ENCODE measurements at places on chromosomes 12 and 14. TPM values are rescaled to one million over a fixed set of nuclear protein-coding genes. Genes with fewer than 3 reads are reported as not detected.
A peak's percentile ranks its signal among the peaks of the same experiment; 100 is the strongest.

DNA sequence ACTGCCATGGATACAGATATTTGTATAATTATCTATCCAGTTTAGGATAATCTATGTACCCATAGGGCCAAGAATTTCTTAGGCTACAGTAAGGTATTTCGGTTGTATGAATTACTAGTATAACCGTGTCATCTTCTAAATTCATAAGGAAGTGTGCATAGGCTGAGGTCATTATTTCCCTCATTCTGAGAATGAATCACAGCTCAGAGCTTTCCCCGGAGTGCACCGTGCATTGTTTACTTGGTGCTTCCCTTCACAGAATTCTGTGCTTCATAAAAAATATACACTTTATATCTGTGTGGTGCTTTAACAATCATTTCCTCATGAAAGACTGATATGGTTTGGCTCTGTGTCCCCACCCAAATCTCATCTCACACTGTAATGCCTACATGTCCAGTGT is 514.1 kb downstream of the ETNK1 start:
- no peak for DNase-seq

GRCh38 chr14:94394025-94394493 is 5.7 kb upstream of the SERPINA1 start:
- DNase-seq = no peak

DNA sequence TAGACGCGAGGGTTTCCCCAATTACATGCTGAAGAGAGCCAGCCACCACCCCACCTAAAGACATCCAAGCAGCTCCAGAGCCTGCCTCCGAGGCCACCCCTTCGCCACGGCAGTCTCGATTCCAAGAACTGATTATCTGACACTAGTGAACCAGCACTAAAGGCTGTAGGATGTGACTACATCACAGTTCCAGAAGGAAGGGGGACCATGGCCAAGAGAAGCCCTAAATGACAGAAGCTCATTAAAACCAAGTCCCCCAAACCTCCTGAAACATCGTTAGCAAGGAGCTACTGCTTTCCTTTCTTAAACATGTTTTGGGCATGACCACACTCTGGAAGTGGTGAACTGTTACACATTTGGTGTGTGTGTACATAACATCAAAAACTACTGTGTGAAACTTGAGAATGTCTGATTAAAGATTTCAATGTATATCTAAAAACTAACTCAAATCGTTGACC is 88.2 kb downstream of the DUSP16 start:
- DNase-seq = no peak

GRCh38 chr12:132095520-132096409 is 48.4 kb downstream of the DDX51 start:
- DNase-seq = no peak

GRCh38 chr12:11778713-11779685 is 129.5 kb downstream of the ETV6 start:
- no peak for DNase-seq

Gene BIN2
- 3.2 TPM for total RNA-seq

- no peak for DNase-seq
These were observed 604 bp downstream of the GLIPR1 start for GRCh38 chr12:75481013-75481705.

Gene AQP6
- total RNA-seq = 0.13 TPM

Gene TWF1
- total RNA-seq = 32.4 TPM

GRCh38 chr12:103966736-103967135 is 1.1 kb downstream of the TDG start:
- no peak for DNase-seq

DNA sequence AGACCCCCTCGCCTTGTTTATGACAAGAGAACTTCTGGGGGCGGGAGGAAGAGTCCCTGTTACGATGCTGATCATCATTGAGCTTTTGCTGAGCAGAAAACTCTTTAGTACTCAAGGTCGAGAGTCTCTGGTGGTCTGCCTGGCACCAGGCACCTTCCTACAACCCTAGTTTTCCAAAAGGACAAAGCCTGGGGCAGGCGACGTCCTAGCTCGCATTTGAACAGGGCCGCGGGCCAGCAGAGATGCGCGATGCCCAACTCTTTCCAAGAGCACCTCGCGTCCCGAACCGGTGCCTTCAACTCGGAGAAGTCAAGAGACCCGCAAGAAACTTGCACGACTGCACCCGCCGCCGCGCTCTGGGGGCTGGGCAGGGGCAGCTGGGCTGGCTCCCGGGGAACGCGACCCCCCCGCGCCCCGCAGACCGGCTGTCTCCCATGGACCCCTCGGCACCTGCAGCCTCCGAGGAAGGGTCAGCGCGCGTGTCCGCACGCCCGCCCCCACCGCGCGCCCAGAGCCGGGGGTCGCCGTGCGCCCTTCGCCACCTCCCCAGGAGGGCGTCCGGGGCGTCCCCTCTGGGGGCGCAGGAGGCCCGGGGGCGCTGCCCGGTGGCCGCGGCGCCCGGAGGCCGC is 377 bp upstream of the BCL7A start:
- peak; percentile 35 for DNase-seq

Gene ANKRD33
- total RNA-seq = not detected

DNA sequence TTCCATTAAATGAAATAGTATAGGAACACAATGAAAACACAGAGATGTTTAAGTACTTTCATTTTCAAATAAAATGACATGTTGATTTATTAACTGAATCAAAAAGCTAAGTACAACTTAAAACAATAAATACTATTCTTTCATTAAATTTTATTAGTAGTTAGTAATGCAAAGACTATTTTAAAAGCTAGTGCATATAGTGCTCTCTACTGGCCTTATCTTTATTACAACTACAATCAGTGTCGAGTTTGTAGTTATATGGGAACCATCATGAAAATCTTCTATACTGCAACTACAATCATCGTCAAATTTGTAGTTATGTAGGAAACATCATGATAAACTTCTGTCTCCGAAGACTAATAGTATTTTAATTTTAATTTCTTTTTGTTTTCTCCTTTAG is 8.9 kb upstream of the LIN7A start:
- DNase-seq = no peak

DNA sequence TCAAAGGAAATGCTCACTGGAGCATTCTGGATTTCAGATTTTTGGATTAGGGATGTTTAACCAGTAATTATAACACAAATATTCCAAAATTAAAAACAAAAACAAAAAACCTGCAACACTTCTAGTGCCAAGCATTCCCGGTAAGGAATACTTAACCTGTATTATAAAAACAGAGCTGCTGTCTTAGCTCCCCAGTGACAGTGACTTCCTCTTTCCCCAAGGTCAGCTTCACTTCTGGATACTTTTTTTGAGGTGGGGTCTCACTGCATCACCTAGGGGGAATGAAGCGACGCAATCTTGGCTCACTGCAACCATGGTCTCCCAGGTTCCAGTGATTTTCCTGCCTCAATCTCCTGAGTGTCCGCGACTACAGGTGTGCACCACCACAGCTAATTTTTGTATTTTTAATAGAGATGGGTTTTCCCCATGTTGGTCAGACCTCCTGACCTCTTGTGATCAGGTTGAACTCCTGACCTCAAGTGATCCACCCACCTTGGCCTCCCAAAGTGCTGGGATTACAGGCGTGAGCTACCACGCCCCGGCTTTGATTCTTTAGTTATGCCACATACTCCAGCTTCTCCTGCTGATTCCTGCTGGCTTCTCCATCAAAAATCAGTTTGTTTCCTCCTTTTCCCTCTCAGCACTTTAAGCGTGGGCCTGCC is 15.9 kb downstream of the PPP1CC start:
- DNase-seq = no peak

DNA sequence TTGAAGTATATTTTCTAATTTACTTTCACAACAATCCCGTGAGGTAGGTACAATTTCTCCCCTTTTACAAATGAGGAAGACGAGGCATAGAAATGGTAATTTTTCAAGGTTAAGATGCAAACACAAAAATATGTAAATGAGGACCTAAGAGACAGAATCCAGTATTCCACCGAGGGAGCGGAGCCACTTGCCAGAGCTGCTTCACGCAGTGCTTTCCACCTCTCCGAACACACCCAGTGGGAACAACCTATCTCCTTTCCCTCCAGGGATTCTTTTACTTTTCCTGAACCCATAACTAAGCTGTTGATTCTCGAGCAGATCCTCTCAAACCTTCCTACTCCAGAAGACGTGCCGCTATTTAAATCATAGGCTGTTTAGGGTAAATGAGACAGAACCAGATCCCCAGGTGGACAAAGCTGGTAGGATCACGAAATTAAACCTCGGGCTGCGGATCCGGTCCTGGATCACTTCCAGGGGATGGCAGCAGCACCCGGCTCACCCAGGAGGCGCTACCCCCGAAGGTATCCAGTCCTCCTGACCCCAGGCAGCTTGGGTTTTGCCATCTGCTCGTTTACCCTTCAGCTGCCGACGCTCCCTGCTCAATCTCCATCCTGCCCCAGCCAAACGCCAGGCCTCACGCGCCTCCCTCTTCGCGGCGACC is 1.5 kb downstream of the DDHD1 start:
- peak; percentile 41 for DNase-seq

DNA sequence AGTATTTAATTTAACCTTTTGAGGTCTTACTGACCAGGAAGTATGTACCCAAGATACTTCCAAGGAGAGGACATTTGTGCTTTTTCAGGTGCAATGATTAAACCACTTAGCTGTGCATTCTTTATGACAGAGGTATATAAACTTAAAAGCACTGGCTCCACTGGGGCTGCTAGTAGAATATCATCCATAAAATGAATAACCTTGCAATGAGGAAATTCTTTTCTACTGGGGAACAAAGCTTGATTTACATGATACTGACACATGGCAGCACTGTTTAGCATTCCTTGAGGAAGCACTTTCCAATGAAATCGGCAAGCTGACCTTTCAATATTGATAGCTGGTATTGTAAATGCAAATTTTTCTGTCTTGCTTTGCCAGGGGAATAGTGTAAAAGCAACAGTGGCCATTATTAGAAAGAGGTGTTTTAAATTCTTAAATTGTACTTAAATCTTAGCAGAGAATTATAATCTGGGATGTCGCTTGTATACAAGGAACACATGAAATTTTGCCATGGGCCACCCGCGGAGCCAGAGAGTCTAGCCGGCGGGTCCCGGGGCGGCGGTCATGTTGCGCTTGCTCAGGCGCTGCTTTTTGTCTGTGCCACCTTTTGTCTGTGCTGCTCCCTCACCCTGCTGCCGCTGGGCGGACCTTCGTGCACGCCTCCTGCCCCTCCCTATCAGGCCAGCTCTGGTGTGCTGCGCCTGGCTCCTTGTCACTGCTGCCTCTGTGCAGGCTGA is 20.9 kb upstream of the BLTP3B start:
- DNase-seq = peak; percentile 83

DNA sequence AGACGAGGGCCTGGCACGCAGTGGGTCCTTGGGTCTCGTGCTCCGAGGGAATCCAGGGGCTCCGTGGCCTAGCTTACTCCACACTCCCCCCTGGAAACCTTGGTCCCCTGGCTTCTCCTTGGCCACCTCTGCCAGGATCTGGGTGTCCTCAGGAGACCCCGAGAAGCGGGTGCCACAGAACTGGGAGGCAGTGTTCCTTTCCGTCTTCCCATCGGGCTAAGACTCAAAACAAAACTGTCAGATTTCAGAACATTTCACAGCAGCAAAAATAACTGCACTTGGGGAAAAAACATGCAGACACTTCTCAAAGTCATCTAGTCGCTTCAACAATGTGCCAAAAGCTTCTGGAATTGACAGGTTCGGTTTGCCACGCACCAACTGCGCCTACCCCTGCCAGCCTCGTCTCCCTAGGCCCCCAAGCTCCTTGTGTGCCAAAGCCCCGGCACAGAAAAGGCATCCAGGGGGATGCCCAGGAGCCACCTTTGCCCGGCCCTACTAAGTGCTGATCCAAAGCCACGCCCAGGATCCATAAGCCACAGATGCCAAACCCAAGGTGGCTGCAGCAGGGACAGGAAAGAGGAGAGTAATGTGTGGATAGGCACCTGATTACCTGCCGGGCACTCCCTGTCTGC is 58.4 kb upstream of the DIO3 start:
- peak; percentile 4 for DNase-seq

GRCh38 chr12:110277530-110278254 is 3.4 kb upstream of the ATP2A2 start:
- no peak for DNase-seq

GRCh38 chr12:71393625-71394024 is 46.0 kb upstream of the LGR5 start:
- no peak for DNase-seq

GRCh38 chr12:32171211-32171610 is 64.6 kb downstream of the BICD1 start:
- DNase-seq = no peak

Data from left cardiac atrium (tissue), 4 donors.